CD4-positive, alpha-beta T cell (primary cell): ENCODE measurements at places on chromosomes 1 and 21.
A peak's percentile ranks its signal among the peaks of the same experiment; 100 is the strongest.

- no peak for DNase-seq
These were observed 88.1 kb upstream of the C1orf21 start for GRCh38 chr1:184298440-184299405.

DNA sequence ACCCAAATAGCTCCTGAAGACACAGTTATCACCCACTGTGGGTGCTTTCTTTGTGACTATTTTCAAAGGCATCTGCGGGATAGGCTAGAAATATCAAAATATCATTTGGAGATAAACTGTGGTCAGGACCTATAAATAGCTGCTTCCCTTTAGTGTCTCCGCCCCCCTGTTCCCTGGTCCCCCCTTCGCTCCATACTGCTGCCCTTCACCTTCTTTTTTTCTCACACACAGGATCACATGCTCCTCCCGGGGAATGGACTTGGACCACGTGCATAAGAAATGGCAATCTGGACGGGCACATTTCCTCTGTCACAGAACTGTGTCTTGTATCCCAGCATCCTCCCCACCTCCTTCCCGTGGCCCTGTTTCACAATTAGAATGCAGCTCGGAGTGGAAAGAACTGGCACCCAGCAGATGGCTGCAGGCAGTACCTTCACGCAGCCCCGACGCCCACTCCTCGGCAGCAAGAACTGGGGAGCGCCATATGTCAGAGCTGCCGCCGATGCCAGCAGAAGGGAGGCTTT lies 68.8 kb upstream of the SSX2IP start:
- DNase-seq, result no peak

- no peak for DNase-seq
These were observed 44.9 kb upstream of the USP24 start for GRCh38 chr1:55259911-55260609.

DNA sequence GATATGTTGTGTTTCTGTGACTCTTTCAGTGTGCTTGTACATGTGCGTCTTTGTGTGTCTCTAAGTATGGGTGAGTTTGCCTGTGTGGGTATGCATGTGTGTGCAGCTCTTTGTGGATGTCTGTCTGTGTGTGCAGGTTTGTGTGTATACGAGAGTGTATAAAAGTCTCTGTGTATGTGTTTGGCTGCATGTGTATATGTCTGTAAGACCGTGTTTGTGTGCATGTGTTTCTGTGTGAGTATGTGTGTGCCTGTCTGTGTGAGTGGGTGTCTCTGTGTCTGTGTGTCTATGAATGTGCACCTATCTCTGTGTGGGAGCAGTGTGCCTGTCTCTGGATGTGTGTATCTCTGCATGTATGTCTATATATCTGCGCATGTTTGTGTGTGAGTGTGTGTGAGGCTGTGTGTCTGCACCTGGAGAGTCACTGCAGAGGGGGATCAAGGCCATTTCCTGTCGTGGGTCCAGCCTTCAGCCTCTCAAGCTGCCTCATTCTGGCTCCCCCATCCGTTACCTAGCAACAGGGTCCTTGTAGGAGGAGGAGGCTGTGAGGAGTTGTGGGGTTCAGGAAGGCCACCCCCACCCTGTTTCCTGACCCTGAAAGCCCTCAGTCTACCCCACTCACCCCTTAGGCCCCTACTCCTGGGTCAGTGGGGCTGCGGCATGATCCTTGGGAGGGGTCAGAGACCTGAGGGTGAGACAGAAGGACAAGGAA lies 10.4 kb downstream of the FGR start:
- DNase-seq, result no peak

- DNase-seq, result no peak
These were observed 305.3 kb downstream of the KCNT2 start for GRCh38 chr1:196302981-196303380.

DNA sequence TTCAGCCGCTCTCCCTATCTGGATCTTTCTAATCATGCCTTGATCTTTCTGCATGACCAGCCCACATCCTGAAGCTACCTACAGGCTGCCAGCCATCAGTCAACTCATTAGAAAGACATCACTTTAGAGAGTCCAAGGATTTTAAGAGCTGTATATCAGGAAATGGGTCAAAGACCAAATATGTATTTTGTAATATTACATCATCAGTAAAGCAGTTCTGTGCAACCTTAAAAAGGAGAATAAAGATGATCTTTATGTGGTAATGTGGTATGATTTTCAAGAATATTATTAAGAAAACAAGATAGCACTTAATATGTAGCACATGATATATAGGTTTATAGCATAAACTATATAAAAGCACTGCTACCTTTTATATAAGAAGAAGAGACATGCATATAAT lies 47.6 kb downstream of the SLC30A7 start:
- no peak for DNase-seq

DNA sequence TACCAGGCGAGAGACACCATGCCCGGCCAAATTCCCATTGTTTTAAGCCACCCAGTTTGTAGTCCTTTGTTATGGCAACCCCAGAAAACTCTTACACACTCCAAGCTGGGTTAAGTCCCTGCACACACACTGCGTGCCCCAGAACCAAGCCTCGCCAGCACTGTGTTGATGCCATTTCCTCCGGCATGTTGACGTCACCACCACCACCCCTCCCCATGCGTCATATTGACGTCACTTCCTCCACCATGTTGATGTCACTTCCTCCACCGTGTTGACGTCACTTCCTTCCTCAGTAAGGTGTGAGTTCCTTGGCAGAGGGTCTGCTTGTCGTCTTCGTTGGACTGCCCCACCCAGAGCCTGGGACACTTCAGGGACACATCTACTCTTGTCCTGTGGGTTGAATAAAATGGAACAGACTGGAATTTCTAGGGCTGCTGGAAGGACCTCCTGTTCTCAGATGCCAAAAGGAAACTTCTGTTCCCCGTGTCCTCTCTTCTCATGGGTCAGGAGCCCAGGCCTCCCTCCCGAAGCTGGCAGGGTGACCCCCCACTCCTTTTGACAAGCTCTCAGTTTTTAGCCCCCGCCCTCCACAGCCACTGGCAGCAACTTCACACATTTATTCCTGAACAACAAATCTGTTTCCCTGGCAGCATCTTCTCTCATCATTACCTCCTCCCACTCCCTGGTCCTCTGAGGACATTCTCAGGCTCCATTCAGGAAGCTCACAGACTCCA lies 643.3 kb downstream of the NPHP4 start:
- no peak for DNase-seq

GRCh38 chr21:44463724-44464123 lies 8.4 kb downstream of the LRRC3 start:
- no peak for DNase-seq

DNA sequence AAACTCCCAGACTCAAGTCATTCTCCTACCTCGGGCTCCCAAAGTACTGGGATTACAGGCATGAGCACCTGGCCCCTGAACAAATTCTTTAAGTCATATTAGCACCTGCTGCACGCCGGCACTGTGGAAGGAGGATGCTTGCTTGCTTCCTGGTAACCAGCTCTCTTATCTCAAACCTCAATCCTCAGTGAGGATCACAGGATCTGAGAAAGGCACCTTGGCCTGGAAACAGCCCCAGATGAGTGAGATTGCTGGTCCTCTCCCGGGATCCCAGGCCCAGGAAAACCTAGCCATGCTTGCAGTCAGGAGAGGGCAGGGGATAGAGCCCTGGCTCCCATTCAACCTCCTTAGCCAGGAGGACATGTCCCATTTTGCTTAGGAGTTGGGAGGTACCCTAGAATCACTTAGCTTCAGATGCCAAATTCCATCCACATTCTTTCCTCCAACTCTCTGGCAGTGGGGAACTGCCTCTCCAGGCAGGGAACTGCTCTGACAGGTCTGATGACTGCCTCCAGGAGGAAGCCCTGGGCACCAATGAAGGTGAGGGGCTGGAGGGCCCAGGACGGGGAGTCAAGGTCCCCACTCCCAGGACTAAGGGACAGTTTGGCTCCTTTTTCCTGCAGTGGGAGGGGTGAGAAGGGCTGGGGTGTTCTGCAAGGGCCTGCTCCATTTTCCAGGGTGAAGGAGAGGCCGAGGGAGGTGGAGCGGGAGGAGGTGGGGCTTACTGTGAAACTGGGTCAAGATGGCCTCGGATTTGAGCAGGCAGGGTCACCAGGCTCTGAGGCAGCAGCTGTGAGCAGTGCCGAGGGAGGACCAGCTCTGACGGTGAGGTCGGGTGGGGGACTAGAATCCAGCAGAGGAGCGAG lies 9.5 kb downstream of the GPR37L1 start:
- no peak for DNase-seq

DNA sequence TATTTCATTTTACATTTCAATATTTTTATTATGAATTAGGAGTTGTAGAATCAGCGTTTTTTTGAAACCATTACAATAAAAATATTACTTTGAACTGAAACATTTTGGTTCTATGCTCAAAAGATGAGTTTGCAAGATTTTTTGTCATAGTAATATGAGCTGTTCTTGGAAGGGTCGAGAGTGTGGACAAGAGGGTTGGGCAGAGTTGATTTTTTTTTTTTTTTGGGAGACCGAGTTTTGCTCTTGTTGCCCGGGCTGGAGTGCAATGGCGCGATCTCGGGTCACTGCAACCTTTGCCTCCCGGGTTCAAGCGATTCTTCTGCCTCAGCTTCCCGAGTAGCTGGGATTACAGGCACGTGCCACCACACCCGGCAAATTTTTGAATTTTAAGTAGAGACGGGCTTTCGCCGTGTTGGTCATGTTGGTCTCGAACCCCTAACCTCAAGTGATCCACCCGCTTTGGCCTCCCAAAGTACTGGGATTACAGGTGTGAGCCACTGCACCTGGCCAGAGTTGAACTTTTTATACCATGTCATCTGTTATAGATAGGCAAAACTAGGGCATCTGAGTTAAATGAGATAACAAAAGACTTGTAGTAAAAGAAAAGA lies 3.3 kb downstream of the CACYBP start:
- no peak for DNase-seq

GRCh38 chr1:195594322-195594721 lies 1013.9 kb downstream of the KCNT2 start:
- DNase-seq, result no peak

DNA sequence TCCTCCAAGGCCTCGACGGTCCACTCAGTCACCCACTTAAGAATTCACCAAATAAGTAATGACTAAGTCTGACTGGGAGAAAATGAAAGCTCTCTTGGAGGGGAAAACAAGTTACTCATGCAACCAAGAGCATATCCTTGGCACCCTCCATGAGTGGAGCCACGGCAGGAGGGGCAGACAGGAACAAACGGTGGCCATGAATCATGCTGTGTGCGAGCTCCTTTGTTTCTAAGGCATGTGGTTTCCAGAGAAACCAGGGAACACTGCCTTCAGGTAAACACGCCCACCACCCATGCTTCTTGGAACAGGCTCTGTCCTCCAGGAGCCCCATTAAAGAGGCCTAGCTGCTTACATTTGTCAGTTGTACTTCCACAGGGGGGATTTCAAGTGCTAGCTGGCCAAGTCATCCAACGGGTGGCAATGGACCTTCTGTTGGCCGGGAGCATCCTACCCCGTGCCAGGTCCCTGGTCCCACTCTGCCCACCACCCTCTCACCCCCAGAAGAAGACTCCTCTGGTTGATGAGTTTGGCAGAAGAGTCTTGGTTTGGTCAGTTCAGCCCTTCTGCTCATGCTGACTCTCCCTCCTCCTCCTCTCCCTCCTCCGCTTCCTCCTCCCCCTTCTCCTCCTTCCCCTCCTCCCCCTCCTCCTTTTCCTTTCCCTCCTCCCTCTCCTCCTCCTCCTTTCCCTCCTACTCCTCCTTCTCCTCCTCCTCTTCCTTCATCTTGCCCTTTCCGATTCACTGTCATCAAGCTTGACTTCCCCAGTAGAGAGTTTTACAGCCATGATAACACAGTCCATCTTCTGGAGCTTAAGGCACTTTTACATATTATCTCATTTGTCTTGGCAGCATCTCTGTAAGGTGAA lies 107.6 kb downstream of the CCDC185 start:
- no peak for DNase-seq

DNA sequence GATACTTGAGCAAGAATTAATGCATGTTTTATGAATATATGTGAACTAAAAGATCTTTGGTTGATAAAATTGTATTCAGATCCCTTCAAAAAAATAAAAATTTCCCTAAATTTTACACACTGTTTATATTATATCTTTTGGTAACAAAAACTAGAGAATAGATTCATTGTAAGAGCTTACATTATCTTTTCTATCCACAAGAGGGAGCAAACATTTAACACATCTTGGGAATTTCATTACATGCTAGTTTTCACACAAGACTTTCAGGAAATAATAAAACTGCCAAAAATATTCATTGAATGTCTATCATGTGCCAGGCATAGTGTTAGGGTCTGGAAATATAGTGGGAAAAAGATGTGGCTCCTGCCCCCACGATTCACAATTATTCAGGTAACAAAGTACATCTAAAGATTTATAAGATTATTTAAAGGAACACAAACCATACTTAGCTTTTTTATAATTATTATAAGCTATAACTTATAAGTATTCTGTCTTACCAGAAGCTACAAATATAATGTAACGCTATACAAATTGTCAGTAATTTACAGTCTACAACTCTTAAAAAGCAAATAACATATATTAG lies 30.6 kb downstream of the FAF1 start:
- DNase-seq, result peak; percentile 46

DNA sequence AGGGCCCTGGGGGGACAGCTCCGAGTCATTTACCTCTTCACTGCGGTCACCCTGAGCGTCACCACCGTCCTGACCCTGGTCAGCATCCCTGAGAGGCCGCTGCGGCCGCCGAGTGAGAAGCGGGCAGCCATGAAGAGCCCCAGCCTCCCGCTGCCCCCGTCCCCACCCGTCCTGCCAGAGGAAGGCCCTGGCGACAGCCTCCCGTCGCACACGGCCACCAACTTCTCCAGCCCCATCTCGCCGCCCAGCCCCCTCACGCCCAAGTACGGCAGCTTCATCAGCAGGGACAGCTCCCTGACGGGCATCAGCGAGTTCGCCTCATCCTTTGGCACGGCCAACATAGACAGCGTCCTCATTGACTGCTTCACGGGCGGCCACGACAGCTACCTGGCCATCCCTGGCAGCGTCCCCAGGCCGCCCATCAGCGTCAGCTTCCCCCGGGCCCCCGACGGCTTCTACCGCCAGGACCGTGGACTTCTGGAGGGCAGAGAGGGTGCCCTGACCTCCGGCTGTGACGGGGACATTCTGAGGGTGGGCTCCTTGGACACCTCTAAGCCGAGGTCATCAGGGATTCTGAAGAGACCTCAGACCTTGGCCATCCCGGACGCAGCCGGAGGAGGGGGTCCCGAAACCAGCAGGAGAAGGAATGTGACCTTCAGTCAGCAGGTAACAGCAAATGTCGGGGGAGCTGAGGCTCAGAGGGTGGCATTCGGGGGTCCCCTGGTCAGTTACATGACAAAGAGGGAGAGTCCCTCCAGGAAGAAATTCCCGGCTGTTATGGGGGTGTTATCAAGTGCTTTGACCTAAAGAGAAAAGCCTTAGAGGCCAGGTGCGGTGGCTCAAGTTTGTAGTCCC lies 12.6 kb downstream of the SLC45A1 start:
- no peak for DNase-seq

GRCh38 chr1:111747947-111748346 lies 7.8 kb upstream of the DDX20 start:
- no peak for DNase-seq

DNA sequence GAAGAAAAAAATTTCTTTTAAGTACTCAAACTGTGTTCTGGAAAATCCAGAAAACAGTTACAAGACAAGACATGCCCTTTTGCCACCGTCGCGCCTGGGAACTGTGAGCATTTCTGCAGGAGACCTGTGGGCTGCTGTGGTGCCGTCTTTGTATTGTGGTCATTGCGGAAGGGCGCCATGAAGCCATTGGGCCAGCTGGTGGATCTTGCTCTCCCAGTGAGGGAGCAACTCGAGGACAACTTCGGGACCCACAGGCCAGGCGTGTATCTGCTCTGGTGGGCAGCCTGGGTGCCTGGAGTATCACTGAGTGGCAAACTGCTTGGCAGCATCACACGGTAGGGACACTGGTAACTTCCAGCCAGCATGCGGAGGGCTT lies 3.8 kb upstream of the THEMIS2 start:
- DNase-seq, result no peak

- DNase-seq, result no peak
These were observed 121.4 kb upstream of the RUNX3 start for GRCh38 chr1:25051504-25051903.

- no peak for DNase-seq
These were observed 23.6 kb upstream of the ABCB10 start for GRCh38 chr1:229582011-229582694.
